ENCODE measurements at places on chromosomes 13 and 19. TPM values are rescaled to one million over a fixed set of nuclear protein-coding genes. Genes with fewer than 3 reads are reported as not detected.

Gene DLL3
- total RNA-seq, result 3.4 TPM

Gene C1QTNF9
- total RNA-seq, result not detected

Gene IL17D
- total RNA-seq, result 0.11 TPM

Gene PARP4
- 18.8 TPM for total RNA-seq

Gene KLK15
- not detected for total RNA-seq

GRCh38 chr19:42276821-42277220 is 7.8 kb downstream of the CIC start:
- H3K36me3 ChIP-seq, result peaks cover 51% of the 10 kb centered on the region
- DNase-seq, result no peak
- no peaks in the 10 kb centered on the region for H3K27me3 ChIP-seq
- H3K4me3 ChIP-seq, result no peak overlapping the region

GRCh38 chr19:44728178-44728577 is 20.3 kb upstream of the BCL3 start:
- no peak for DNase-seq
- no peaks in the 10 kb centered on the region for H3K36me3 ChIP-seq
- H3K4me1 ChIP-seq, result peaks cover 7% of the 10 kb centered on the region
- no peaks in the 10 kb centered on the region for H3K27me3 ChIP-seq
- no peak overlapping the region for H3K27ac ChIP-seq
- H3K4me3 ChIP-seq, result no peak overlapping the region

DNA sequence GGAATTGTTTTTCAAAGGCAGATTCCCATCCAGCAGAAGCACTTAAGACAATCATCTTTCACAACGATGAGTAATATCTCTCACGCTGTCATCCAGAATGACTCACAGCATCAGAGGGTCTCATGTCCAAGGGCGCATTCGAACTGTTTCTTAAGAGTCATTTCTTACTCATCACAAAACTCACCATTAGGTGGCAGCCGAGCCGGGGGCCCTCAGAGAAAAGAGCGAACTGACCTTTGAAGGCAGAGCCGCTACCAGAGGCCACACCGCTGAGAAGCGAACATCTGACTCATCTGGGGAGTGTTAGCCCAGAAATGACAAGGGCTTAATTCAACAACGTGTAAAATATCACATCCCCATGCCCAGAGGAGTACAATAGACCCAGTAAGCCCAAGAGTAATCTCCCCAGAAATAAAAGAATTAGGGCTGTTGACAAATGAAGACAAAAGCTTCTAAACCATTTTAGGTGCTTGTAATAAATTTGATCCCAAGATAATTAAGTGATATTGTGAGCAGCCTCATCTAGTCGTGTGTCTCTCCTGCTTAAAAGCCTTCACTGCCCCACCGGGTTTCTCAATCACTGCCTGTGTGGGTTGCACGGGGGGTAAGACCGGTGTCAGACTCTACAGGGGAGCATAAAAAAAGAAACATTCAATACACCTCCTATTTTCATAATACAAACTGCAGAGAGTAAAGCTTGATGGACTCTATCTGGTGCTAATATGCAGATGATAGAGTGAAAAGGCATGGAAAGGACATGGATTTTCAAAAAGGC is 96.2 kb downstream of the CYSLTR2 start:
- H3K27me3 ChIP-seq, result no peaks in the 10 kb centered on the region
- H3K27ac ChIP-seq, result no peak overlapping the region
- DNase-seq, result peak; percentile 39
- H3K4me3 ChIP-seq, result no peak overlapping the region
- H3K4me1 ChIP-seq, result no peaks in the 10 kb centered on the region
- H3K36me3 ChIP-seq, result no peaks in the 10 kb centered on the region

GRCh38 chr19:14183741-14184350 is 22.1 kb downstream of the ADGRL1 start:
- no peak overlapping the region for H3K4me3 ChIP-seq
- peak; percentile 37 for DNase-seq
- no peaks in the 10 kb centered on the region for H3K36me3 ChIP-seq
- H3K4me1 ChIP-seq, result peaks cover 5% of the 10 kb centered on the region

GRCh38 chr13:104355041-104355670 is 1288.9 kb upstream of the SLC10A2 start:
- DNase-seq, result no peak
- no peak overlapping the region for H3K4me3 ChIP-seq
- H3K27me3 ChIP-seq, result no peaks in the 10 kb centered on the region
- no peaks in the 10 kb centered on the region for H3K36me3 ChIP-seq
- H3K27ac ChIP-seq, result no peak overlapping the region
- no peaks in the 10 kb centered on the region for H3K4me1 ChIP-seq

GRCh38 chr13:110624766-110625756 is 9.7 kb downstream of the NAXD start:
- peaks cover 12% of the 10 kb centered on the region for H3K4me1 ChIP-seq
- no peak overlapping the region for H3K27ac ChIP-seq
- H3K36me3 ChIP-seq, result peaks cover 38% of the 10 kb centered on the region
- no peaks in the 10 kb centered on the region for H3K27me3 ChIP-seq
- H3K4me3 ChIP-seq, result no peak overlapping the region
